Hippocampal formation (tissue), 2 donors: ENCODE measurements at places on chromosomes 1 and 21.

- DNase-seq = no peak
Observed at GRCh38 chr1:5836776-5837440, 155.3 kb downstream of the NPHP4 start.

DNA sequence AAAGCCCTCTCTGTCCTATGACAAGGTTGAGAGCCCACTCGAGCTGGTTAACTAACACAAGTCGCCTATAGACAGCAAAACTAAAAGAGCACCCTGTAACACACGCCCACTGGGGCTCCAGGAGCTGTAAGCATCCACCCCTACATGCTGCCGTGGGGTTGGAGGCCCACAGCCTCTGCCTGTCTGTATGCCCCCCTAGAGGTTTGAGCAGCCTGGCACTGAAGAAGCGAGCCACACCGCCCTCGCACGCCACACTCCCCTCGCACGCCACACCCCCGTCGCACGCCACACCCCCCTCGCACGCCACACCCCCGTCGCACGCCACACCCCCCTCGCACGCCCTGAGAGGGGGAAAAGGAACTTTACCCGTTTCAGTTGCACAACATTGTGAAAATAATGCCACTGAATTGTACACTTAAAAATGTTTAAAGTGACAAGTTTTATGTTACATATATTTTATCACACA lies 13.2 kb upstream of the HMGCL start:
- no peak for DNase-seq

- DNase-seq = peak; percentile 4
Observed at GRCh38 chr1:62437273-62437940, 558 bp downstream of the USP1 start.

GRCh38 chr1:53468374-53468773 lies 9.2 kb downstream of the DMRTB1 start:
- DNase-seq = no peak

DNA sequence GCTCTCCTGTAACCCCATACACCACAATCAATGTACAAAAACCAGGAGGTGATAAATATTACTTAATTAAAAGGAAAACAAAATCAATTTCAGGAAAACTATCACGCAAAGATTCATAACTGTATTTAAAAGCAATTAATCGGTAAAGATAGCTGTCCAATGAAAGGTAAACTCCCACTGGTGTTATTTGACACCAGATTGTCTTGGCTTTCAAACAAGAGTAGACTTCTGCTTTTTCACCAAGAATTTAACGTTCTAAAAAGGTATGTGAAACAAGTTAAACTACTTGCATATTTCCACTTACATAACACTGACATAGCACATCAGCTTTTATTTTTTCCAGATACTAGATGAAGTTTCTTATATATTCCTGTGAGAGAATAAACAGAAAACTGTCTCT lies 3.5 kb downstream of the PLPP3 start:
- DNase-seq = no peak

DNA sequence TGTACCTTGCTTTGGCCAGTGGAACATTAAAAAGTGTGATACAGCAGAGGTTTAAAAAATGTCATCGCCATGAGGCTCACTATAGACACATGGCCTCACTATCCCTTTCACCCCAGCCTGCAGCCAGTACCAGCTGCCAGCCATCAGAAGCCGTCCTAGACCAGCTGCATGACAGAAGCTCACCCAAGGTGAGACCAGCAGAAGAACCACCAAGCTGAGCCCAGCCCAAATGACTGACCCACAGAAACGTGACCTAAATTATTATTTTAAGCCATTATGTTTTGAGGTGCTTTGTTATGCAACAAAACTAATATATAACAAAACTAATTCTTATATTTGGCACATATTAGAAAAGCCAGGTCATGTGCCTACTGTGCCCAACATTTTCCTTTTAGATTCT lies 91.1 kb downstream of the KCNN3 start:
- DNase-seq = no peak

- DNase-seq = no peak
Observed at GRCh38 chr1:30950053-30950452, 41.5 kb upstream of the SDC3 start.

DNA sequence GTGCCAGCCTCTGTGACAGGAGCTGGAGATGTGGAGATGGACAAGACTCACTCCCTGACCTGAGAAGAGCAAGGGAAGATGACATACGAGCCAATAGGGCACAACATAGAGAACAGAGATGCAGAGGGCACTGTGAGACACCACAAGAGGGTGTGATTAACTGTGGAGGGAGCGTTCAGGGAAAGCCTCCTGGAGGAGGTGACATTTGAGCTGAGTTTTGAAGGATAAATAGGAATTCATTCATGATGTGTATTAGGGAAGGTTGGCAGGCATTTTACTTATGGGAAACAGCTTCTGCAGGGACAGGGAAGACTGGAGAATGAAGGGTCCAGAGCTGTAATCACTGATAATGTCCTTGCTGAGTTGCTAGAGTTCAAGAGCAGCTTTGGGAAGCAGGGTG lies 25.0 kb upstream of the TENT5C start:
- DNase-seq = no peak

DNA sequence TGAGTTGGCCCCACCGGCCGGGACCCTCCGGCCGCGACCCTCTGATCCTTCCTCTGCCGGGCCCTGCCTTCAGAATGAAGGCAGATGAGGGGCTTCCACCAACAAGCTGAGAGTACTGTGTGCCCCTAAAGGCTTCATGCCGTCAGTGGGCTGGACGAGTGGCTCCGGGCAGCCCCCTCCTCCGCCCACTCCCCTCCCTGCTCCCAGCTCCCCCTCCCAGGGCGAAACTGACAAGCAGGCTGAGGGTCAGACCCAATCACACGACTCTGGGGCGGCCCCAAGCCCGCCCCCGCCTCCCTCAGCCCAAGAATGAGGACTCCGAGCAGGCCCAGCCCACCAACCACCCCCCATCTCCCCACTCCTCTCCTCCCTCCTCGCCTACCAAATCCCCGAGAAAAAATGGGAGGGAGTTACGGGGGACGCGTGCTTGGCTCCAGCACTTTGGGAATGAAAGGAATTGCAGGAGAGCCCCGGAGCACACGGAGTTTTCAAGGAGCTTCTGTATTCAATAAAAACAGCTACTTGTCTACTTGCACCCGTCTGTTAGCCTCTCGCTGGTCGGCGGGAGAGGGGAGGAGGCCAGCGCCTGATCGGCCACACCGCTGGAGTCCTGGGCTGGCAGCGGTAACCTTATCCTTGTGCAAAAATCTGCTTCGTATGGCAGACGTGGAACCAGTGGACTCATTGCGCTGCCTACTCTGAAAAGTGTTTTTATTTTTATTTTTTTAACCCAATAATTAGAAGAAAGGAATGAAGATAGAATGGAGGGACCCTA lies at the start of gene COL11A1:
COL11A1 (minus strand) TSS at position 147 of the 775 bp plus-strand sequence. CDS start 344 bp downstream, outside the sequence.
- DNase-seq = no peak

GRCh38 chr1:161182214-161182613 lies 4.9 kb upstream of the B4GALT3 start:
- DNase-seq = no peak

GRCh38 chr1:19424651-19425570 lies 60.4 kb downstream of the CAPZB start:
- no peak for DNase-seq

DNA sequence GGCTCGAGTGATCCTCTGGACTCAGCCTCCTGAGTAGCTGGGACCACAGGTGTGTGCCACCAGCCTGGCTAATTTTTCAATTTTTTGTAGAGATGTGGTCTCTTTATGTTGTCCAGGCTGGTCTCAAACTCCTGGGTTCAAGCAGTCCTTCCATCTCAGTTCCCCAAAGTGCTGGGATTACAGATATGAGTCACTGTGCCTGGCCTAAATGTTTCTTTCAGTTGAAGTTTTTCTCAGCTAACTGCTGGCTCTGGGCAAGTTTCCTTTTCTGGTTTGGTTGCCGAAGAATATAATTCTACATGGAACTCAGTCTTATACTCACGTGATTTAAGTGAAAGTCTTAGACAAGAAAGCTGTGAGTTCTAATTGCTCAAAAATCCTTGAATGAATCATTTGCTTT lies 57.0 kb downstream of the SASS6 start:
- DNase-seq = no peak

DNA sequence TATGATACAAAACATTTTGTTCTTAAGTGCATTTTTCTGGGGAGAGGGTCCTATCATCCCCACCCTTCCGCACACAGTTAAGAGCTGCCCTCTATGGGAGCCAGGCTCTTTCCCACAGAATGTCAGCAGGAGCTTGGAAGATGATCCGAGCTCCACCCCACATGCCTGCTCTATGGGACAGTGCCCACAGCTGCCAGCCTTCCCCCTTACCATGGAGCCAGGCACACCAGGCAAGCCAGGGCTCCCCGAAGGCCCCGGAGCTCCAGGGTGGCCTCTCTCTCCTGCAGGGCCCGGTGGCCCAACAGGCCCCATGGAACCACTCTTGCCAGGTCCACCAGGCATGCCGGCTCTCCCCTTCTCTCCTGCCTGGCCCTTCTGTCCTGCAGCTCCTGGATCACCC lies 10.4 kb upstream of the PEF1 start:
- DNase-seq = no peak

GRCh38 chr1:115654125-115654524 lies 12.4 kb downstream of the VANGL1 start:
- DNase-seq = no peak

- DNase-seq = no peak
Observed at GRCh38 chr1:34708106-34708505, 46.7 kb upstream of the GJB5 start.

DNA sequence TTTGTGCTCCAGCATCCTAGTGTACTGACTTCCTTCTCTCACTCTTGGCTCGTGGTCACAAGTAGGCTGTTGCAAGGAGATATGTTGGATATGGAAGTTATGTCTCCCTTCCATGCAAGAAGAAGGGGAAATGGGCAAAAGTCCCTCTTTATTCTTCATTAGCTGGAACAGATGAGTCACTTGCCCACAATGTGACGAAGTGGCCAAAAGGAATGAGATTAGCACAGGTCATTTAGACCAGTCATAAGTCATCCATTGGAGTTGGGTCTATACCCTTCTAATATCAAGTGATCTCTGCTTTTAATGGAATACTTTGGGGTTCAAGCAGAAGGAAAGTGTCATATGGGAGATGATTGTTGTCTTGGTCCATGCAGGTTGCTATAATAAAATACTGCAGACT lies 91.2 kb upstream of the NGF start:
- DNase-seq = no peak

DNA sequence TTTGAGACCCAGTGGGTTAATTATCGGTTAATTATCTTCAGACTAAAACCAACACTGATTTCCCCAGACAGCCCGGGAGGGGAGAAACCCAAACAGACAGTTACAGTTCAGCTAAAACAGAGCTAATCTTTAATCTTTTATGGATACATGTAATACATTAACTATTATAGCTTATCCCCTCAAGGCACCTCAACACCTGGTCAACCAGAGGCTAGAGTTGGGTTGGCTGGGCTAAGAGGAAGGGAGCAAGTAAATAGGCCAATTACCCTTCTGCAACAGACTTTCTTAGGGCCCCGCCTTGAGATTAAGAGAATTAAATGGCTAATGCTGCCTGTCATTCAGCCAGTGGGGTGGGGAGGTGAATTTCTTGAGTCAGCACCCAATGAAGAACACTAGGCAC lies 6.6 kb upstream of the MED18 start:
- DNase-seq = no peak

- DNase-seq = no peak
Observed at GRCh38 chr1:95578462-95578861, 344.5 kb downstream of the RWDD3 start.

GRCh38 chr1:220378571-220379302 lies 106.5 kb upstream of the RAB3GAP2 start:
- no peak for DNase-seq
